ENCODE measurements at places on chromosomes 3 and 15.
A peak's percentile ranks its signal among the peaks of the same experiment; 100 is the strongest.

- no peak for DNase-seq
Observed at GRCh38 chr3:138881233-138881632, 46.5 kb upstream of the PIK3CB start.

DNA sequence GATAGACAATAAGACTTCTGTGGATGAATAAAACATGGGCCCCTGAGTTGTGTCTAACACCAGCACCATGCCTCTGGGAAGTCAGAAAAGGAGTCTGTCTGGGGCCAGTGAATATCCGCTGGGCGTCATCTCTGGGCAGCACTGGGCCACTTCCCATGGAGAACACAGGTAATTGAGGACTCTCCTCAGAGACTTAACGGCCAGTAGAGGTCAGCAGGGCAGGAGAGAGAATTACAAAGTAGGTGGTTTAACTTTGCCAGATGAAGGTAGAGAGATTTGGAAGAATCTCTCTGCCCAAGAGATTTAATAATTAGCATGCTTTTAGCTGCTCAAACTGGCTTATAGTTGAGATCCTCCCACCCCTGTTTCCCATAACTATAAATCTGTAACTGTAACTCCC, 65.7 kb downstream of the OCA2 start:
- DNase-seq, result no peak

DNA sequence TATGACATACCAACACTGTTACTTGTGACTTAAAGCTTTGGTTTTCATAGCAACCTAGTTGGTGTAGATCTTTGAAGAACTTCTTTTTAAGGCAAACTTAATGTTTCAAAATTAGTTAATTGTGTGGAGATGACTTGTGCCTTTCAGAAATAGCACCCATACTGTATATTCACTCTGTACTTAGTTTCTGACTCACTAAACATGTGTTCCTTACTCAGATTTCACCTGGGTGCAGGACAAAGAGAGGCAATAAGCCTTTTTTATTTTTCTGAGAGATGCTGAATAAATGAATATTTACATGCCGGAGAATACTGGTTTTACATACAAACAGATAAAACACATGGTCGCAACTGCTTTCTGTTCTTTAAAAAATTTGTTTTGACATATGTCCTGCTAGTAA, 44.8 kb downstream of the SLC25A26 start:
- no peak for DNase-seq

DNA sequence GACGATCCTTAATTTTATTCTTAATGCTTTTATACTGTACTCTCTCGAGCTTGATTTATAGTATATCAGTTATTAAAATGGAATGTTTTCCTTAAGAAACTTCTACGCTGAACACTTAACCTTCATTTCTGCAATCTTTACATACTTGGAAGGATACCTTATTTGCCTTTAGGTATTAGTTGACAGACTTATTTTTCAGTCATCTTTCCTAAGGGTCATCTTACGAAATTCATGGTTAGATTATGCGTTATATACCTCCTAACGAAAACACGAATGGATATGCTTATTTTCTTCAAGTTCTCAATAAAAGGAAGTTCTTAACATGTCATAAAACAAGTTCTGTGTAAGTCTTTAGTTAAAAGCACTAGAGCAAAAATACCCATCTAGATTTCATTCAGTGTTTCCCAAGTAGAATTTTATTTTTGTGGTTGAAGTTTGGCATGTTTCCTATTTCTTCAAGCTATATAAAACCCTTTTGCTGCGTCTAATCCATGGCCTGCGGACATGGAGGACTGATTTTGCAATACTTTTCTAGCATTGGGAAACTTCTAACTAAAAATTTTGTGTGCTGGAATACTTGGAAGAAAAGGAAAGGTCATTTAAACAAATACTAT, 231.3 kb downstream of the TP63 start:
- peak; percentile 55 for DNase-seq

- DNase-seq, result no peak
Observed at GRCh38 chr3:88189361-88189810, 39.6 kb downstream of the C3orf38 start.

DNA sequence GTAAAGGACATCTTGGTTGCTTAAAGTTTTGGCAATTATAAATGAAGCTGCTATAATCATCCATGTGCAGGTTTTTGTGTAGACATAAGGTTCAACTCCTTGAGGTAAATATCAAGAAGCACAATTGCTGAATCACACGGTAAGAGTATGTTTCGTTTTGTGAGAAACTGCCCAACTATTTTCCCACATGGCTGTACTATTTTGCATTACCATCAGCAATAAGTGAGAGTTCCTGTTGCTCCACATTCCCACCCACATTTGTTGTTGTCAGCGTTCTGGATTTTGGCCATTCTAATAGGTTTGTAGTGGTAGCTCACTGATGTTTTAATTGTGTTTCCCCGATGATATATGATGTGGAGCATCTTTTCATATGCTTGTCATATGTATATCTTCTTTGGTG, 118.5 kb upstream of the KCNMB2 start:
- no peak for DNase-seq

- no peak for DNase-seq
Observed at GRCh38 chr3:141191097-141191749, 40.4 kb upstream of the PXYLP1 start.

DNA sequence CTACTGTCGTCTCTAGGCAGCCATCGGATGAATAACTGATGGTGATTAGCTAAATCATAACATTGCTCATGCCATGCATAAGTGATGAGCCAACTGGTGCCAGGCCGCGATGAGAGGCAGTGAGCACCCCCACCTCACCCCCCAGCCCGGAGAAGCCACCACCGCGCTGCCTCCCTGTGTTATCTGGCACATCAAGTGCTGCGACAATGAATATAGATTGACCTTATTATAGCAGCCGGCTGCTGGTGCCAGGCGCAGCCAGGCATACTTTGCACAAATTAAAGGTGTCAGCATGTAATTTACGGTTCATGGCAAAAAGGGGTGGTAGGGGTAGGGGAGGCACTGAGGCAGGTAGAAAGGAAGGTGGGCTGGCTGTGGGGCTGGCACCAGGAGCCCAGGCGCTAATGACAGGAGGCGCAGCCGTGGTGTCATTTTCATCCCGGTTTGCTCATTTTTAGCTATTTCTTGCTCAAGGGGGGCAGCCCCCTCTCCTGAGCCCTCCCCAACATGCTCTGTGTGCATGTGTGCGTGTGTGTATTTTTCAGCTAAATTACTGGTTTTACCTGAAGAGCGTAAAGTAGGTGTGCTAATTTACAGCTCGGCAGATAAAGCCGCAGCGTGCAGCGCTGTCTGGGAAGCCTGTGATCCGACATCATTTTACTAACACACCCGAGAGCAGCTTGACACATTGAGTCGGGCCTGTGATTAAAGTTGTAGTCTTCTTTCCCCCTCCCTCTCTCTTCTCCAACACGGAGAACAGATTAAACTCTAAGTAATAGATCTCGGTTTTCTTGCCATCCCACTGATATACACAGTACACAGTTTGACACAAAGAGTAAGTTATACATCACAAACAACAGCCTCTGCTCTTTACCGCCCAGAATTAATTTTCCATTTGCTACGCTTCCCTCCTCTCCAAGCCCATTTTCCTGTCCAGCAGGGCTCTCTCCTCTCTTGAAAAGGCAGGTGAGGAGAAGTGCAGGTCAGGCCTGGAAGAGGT, 212.3 kb downstream of the RPLP1 start:
- DNase-seq, result no peak

- no peak for DNase-seq
Observed at GRCh38 chr3:64824394-64824909, 136.7 kb upstream of the ADAMTS9 start.

GRCh38 chr15:101091080-101092017, 160.5 kb downstream of the CHSY1 start:
- DNase-seq, result no peak

- no peak for DNase-seq
Observed at GRCh38 chr3:119237299-119237698, 3.4 kb downstream of the B4GALT4 start.

GRCh38 chr3:187267306-187267705, 24.2 kb downstream of the MASP1 start:
- no peak for DNase-seq

DNA sequence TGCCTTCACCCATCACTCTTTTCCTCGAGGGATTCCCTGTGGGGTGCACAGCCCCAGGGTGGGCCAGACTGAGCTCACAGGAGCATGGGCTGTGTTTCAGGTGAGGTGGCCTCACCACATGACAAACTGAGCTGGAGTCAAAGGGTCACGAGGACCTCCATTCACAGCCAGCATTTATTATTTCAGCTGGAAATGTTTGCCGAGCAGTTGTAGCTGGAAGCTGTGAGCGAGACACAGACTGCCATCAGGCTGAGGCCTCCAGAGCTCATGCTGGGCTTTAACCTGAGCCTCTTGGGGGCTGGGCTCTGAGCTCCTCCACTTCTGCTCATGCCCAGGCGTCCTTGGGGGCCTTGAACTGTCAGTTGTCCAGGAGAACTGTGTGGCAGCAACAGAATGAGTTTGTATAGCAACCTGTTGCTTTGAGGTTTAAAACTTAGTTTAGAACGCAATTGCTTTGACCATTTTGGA, 57.5 kb downstream of the FLNB start:
- no peak for DNase-seq

DNA sequence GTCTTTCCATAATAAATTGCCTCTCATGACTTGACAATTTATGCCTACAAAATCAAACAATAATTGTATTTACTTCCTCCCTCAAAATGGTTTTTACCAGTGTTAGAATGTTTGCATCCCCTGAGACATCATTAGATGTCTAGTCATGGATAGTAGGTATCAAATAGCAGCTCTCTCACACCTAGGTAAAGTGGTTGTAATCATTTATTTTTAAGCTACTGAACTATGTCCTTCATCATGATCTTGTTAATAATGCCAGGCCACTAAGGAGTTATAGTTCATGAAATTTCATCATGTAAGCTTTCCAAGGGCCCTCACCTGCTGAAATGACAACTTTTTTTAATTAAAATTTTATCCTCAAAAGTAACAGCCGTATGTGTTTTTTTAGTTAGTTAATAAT, 134.1 kb downstream of the ARPP21 start:
- DNase-seq, result no peak

DNA sequence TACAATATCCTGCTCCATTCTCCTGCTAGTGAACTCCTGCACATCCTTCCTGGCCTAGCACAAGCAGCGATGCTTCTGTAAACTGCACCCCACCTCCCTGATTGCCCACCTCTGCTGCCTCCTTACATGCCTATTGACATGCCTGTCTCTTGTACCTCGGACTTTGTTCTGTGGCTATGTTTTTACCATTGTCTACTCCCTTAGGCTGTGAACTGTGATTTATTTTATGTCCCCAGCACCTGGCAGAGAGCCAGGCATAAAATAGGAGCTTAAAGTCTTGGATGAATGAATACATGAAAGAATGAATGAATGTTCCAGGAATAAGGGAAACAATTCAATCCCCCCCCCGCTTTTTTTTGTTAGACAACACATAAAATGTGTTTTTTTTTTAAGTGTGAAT, 210.0 kb downstream of the MYRIP start:
- DNase-seq, result no peak

- no peak for DNase-seq
Observed at GRCh38 chr3:115922681-115923347, 299.5 kb downstream of the GAP43 start.

DNA sequence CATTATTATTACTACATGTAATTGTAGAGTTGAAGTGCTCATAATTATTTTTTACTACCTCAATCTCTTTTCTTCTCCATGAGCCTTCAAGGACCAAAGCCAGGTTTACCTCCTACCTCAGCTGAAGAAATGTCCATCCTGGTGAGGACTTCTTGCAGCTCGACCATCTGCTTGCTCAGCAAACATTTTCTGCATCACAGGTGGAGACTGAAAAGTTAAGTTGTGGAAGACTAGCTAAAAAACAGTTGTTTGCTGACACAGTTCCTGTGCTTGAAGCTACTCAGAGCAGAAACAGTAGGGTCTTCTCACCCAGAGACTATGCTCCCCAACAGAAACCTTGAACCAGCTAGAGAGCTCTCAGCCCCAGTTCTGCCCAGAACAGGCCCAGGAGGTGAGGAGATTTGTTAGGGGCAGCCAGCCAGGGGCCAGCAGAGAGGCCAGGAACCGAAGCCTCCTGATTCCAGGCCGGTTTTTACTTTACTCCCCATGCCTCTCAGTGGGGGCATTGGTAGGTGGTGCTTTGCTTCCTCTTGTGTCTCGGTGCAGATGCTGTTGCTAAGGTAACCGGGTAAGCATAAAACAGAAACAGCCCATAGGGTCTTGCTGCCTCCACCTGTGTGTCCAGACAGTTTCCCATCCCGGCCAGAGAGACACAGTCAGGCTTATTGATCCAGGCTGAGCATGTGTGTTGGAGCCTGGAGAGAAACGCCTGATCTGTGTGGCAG, 54.9 kb downstream of the CCNL1 start:
- no peak for DNase-seq

DNA sequence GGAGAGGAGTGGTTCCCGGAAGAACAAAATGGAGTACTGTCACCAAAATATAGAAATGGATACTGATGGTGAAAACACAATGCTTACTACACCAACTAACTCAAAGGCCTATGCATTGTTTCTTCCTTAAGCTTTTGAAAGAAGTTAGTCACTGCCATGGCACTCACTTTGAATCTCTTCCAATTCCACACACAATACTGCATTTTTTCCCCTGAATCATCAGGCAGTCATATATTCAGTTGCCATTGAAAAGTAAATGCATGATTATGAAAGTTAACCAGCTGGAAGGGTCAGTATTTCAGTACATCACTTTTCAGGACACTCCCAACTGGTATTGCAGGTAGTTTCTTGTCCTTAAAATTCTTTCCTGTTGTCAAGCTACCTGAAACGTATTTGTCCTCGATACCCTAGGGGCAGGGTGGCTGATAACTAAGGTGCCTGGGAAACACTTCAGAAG, 9.0 kb upstream of the LRRFIP2 start:
- no peak for DNase-seq

- no peak for DNase-seq
Observed at GRCh38 chr15:64343222-64343621, 12.8 kb downstream of the CSNK1G1 start.

- DNase-seq, result no peak
Observed at GRCh38 chr3:10709110-10709781, 106.8 kb upstream of the SLC6A11 start.

GRCh38 chr3:170511371-170511770, 74.5 kb downstream of the SLC7A14 start:
- DNase-seq, result no peak

DNA sequence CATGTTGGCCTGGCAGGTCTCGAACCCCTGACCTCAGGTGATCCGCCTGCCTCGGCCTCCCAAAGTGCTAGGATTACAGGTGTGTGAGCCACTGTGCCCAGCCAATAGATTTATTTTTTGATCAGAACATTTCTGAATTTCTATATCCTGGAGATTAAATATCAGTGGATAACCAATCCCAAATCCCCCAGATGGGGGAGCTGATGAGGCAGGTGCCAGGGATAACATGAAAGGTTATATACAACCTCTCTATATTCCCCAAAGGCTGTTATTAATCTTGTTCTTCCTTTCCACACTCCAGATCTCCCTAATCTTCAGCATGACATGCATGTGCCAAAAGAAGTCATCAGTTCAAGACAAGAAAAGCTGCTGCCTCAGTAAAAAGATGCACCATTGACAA, 112.3 kb downstream of the WDR76 start:
- no peak for DNase-seq

- DNase-seq, result no peak
Observed at GRCh38 chr3:171346019-171346418, 114.2 kb downstream of the TNIK start.

GRCh38 chr3:173911446-173911845, 513.9 kb downstream of the NLGN1 start:
- DNase-seq, result no peak

All from AML-193 (cell line).